ENCODE measurements at places on chromosomes 5 and 9.

- no peak for DNase-seq
Observed at GRCh38 chr9:5958273-5958672, 57.2 kb downstream of the RANBP6 start.

DNA sequence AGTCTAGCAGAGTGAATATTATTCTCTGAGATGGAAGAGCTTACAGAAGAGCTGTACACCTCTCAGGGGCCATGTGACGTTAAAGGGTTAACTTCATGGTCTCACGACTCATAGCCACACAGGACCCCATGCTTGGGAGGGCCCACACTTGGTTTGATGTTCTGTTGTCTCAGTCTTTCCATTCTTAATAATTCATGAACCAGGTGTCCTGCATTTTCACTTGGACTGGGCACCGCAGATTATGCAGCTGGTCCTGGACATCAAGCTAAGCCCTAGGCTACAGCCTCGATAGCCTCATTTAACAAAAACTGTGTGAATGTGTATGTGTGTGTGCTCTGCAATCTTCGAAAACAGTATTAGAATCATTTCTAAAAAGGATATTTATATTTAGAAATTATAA, 323.5 kb downstream of the PLK2 start:
- no peak for DNase-seq

DNA sequence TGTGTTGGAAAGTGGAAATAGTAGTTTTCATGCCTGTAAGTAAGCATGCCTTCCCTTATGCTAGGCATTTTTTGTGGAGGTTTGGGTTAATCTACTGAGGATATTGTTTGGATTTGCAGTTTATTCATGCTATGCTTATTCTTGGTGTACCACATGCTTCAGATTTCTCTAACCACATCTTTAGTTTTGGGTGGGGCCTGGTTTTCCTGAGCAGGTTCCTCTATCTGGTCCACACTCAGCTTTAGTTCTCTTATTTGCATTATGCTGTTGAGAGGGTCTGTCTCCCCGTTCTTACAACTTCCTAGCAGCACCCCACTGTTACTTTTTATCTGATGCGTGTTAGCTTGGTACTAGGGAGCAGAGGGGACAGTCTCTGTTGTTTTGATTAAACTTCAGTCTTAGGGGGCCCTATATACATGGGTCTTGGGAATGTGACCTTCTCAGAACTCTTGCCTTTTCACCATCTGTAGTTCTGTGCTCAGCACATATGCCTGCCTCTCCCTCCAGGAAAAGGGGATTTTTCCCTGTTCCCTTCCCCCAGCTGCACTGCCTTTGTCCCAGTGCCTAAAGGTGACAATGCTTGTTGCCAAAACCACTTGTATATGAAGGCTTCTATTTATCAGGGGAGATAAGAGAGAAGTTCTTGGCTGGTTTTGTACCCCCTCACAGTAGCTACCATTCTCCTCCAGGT, 10.0 kb upstream of the CAMK4 start:
- no peak for DNase-seq

DNA sequence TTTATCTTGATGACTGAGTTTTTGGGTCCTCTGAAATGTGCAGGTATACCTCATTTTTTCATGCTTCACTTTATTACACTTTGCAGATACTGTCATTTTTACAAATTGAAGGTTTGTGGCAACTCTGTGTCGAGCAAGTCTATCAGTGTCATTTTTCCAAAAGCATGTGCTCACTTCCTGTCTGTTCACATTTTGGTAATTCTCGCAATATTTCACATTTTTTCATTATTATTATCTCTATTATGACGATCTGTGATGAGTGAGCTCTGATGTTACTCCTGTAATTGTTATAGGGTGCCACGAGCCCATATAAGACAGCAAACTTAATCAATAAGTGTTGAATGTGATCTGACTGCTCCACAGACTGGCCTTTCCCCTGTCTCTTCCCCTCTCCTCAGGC, 73.4 kb upstream of the FBXW11 start:
- DNase-seq, result no peak

DNA sequence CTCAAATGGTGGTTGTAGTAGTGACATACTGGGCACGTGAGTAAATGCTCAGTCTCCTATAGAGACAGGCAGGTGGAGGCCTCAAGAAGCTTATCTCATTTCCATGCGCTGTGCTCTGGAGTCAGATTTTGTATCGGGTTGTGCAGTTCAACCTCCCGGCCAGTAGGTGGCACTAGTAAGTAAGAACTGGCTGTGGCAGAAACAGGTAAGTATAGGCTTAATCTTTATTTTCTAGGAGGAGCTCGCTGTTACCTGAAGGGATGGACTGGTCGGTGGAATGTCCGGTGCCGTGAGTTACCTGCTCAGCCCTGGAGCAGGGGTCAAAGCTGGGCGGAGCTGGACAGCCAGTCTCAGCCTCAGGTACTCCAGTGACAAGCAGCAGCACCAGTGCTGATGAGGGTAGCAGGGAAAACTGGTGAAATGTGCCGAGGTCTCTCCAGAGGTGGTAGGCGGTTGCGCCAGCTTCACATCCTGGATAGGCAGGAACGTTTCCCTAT, 880.1 kb upstream of the SEMA6A start:
- no peak for DNase-seq

- DNase-seq, result no peak
Observed at GRCh38 chr5:144403817-144404420, 233.2 kb downstream of the KCTD16 start.

- DNase-seq, result no peak
Observed at GRCh38 chr5:177565046-177565445, 10.7 kb upstream of the FAM193B start.

- no peak for DNase-seq
Observed at GRCh38 chr9:134224567-134225093, 60.3 kb upstream of the RNU6ATAC start.

- DNase-seq, result no peak
Observed at GRCh38 chr9:34647084-34647403, 569 bp downstream of the GALT start.

- DNase-seq, result peak; percentile 95
Observed at GRCh38 chr9:137459152-137459600, at the start of gene NSMF. Gene NSMF (minus strand): TSS chr9:137459334. CDS start chr9:137459102, 232 bp downstream.

- no peak for DNase-seq
Observed at GRCh38 chr9:93569621-93570174, 6.7 kb upstream of the PHF2 start.

- DNase-seq, result no peak
Observed at GRCh38 chr9:36853233-36853632, 180.8 kb downstream of the PAX5 start.

GRCh38 chr9:136086213-136086881, 8.7 kb downstream of the NACC2 start:
- DNase-seq, result no peak

All from activated CD8-positive, alpha-beta memory T cell treated with anti-CD3 and anti-CD28 coated beads for 1 hour (primary cell).